Right ventricle myocardium superior (tissue), 1 donor: ENCODE measurements at places on chromosomes 2 and 18. TPM values are rescaled to one million over a fixed set of nuclear protein-coding genes. Genes with fewer than 3 reads are reported as not detected.

DPP10 gene
- 0.32 TPM for total RNA-seq

FLACC1 gene
- 8.3 TPM for total RNA-seq

- DNase-seq: no peak
Measured at GRCh38 chr18:5195656-5196055, 1.4 kb downstream of the AKAIN1 start.

PAX8 gene
- total RNA-seq: 0.35 TPM

PLCL1 gene
- total RNA-seq: 93.3 TPM

- DNase-seq: no peak
Measured at GRCh38 chr18:30568333-30568732, 474.2 kb downstream of the DSC3 start.

DNA sequence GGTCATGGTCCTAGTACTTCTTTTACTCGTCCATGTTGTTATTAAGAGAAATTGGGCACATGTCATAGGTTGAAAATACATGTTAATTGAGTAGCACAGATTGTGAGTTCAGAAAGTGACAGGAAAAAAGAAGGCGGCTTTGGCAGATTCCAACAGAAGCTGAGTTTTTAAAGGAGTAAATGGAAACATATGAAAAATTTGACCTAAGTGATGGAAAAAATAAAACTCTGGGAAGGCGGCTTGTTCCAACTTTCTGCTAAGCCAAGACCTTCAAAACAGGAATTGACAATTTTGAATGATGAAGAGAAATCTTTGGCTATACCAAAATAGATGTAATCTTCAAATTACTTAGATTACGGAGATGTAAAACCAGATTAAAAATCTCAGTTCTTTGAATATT is 868.0 kb downstream of the EPHA4 start:
- DNase-seq: no peak

DNA sequence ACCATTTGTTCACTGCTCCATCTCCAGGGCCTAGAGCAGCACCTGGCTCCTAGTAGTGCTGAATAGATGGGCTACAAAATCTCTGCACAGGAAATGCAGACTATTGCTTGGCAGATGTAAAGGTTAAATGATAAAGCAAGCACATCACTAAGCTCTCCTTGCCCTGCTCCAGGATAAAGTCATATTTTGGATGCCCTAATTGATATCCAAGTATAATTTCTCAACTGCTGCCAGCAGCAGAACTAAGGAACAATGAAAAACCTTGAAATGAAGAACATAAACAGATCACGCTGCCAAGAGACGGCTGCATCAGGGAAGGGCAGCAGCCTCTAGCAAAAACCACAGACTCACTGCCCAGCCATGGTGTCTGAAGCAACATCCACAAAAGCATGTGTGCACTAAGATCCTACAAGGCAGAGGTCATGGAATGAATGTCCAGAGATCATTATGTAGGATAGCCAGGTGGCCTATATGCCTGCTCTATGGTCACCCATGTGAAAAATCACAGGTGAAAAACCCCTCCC is 134.7 kb downstream of the TMEM163 start:
- DNase-seq: no peak

GRCh38 chr18:23137788-23138216 is 2.5 kb downstream of the CABLES1 start:
- no peak for DNase-seq

DNA sequence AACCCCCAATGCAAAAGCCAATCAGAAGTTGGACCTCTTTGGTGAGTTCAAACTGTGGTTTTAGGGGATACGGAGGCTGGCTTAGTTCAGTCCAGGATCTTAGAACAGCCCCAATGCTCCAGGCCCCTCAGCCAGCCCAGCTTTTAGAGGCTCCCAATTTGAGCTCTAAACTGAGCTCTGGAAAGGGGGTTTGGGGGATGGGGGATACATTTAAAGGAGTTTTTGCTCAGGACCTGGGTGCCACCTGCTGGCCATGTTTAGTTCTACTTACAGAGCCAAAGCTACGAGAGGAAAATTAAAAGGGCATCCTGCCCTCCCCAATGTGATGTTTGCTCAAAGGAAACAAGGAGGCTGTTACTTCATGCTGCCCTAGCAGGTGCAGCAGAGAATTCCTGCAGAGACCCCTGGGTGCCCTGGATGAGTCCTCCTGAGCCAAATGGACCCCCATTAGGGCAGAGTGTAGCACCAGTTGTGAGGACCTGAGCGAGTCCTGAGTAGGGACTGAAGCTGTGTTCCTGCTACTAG is 15.9 kb upstream of the TMEM214 start:
- DNase-seq: peak; percentile 61

GRCh38 chr2:118177318-118177717 is 89.0 kb downstream of the INSIG2 start:
- no peak for DNase-seq

MC4R gene
- not detected for total RNA-seq

GRCh38 chr2:234496055-234496834 is 636 bp downstream of the ARL4C start:
- DNase-seq: peak; percentile 53

- DNase-seq: no peak
Measured at GRCh38 chr18:68874361-68874760, 76.5 kb downstream of the CCDC102B start.

DNA sequence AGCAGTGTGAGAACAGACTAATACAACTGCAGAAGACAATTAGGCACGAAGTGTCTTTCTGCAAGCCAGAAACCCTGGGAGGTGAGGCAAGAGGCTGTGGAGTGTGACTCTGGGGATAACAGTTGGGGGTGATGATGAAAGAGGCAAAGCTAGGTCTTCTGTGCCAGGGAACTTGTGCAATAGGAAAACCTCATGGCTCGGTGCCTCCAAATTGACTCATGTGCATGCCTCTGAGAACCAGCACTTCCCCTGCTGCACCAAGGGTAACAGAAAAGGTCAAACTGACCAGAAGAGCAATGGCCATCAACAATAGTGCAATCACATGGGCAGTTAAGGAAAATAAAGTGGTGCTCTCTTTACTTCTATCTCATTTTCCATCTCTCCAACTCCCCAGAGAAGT is 136.4 kb downstream of the SCG2 start:
- peak; percentile 80 for DNase-seq

GKN1 gene
- total RNA-seq: not detected

DNA sequence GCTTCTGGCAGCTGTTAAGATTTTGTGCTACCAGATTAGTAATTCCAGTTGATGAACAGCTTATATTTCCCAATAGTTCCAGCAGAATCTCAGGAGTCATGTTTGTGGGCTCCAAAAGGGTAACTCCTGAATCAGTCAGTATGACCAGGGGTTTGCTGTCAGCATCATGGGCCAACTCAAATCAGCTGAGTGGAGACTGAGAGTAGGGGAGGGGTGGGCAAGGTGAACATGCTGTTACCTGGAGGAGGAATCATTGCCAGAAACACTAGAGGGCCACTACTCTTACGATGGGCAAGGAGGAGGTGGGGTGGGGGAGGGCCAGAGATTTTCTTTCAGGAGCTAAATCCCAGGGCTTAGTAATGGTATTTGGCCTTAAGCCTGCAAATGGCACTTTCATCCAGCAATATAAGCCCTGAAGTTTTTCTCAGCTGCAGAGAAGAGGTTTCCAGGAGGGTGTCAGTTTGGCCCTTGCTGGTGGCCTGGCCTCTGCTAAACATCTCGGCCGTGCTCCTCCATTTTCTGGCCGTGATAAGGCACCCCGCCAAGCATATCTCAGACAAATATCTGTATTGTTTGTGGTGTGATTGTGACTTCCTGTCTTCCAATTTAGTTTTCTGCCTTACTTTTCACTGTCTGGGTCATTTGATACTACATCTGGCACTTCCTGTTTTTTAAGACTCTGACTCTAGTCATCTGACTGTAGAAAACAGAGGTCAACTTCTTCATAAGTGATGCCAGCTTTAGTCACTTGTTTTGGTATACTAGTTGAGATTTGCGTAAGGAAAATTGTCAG is 120.5 kb upstream of the CXCR4 start:
- DNase-seq: peak; percentile 39

RAX gene
- total RNA-seq: not detected
